ENCODE measurements at places on chromosomes 7 and 10.

DNA sequence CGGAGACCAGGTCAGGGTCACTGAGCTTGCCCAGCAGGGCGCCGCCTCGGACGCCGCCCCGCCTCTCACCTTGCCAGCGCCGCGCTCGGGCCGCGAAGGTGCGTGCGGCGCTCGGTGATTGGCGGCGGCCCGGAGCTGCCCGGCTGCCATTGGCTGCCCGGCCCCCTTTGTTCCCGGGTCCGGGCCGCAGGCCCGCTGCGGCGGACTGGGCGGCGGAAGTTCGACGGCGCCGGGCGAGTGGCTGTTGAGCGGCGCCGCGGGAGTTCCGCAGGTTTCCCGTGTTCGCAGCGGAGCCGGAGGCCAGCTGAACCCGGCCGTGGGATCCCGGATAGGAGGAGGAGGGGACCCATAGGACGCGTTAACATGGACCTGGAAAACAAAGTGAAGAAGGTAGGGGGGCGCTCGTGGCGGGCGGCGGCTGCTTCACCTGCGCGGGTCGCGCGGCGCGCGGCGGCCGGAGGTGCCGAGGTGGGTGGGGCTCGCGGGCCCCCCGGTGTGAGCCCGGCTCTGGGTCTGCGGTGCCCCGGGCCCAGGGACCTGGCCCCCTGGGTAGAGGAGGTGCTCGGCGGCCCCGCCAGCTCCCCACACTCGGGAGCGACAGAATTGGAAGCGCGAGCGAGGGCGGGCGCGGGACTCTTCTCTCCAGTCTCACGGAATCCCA, at the start of gene TES:
TSS of gene TES (plus strand) at position 195 of the 661 bp plus-strand sequence. CDS start at position 364, 169 bp downstream.
- DNase-seq = peak; percentile 65

DNA sequence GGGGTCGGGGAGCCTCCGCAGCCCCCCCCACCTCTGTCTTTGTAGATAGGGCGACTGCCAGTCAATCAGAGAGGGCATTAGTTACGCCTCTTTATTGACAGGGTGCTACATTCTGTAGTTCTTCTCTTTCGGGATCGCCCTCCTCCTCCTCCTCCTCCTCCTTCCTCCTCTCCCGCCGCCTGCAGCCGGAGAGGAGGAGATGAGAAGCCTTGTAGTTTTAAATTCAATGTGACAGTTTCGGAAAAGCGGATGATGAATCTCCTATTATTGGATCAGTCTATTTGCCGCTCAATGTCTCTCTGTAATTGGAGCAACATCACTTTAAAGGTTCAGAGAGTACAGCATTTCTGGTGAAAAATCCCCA, 587 bp upstream of the UNCX start:
- no peak for DNase-seq

GRCh38 chr7:46205478-46205877, 284.4 kb upstream of the IGFBP3 start:
- DNase-seq = no peak

DNA sequence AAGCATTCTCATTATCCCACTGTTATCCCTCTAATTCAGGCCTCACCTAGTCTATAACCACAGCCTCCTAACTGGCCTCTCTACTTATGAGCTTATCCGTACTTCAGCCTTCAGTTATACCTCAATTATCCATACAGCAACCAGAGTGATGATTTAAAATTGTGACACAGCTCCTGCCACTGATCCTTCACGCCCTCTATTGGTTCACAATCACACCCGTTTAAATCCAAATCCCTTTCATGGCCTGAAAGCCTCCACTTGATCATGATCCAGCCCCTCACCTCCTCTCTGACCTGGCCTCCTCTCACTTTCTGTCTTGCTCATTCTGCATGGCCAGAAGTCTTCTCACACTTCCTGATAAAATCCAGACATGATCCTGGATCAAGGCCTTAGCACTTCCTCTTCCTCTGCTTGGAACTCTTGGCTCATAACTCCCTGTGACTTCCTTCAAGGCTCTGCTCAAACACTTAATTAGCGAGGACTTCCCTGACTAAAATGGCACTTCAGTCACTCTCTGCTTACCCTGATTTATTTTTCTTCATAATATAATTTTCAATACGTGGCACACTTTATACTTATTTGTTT, 19.0 kb upstream of the TMEM26 start:
- DNase-seq = no peak

DNA sequence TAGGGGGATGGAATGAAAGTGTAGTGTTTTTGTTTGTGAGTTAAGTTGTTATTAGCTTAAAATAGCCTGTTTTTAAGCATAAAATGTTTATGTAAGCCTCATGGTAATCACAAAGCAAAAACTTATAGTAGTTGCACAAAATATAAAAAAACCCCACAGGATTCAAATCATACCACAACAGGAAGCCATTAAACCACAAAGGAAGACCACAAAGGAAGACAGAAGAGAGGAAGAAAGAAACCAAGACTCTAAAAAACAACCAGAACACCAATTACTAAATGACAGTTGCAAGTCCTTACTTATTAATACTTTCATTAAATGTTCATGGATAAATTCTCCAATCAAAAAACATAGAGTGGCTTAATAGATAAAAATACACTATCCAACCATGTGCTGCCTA, 63.6 kb downstream of the ANKRD7 start:
- DNase-seq = no peak

DNA sequence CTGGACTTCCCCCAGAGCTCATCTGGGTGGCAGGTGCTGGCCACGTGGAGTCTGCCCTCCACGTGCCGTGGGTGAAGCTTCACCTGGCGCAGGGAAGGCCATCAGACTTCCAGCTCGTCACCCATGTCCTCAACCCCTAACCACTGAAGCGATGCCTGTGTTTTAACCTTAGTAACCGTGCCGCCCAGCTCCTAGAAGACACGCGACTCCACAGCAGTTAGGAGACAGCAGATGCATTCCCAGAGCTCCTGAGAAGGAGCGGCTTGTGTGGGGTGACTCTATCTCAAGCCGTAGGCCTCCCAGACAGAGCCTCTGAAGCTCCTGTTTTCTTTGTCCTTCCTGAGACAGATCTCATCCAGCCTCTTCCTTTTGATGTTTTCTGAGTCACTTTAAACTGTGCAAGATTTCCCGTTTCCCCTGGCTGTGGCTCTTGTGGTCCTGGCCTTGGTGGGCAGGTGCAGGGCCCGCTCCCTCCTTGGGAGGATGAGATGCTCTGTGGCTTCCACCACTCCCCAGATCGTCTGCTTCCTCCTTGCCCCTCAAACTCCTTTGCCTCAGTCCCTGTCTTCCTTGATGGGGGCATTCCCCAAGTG, 41.4 kb upstream of the AP5Z1 start:
- DNase-seq = peak; percentile 61

GRCh38 chr10:35219891-35220890, 93.5 kb downstream of the CREM start:
- no peak for DNase-seq
